Stimulated activated CD8-positive, alpha-beta memory T cell treated with anti-CD3 and anti-CD28 coated beads, Interleukin-15, amount 100 ng/mL, for 4 hours (primary cell): ENCODE measurements at places on chromosomes 7 and 10.
A peak's percentile ranks its signal among the peaks of the same experiment; 100 is the strongest.

- no peak for DNase-seq
These were observed 309.5 kb upstream of the TEX47 start for GRCh38 chr7:89104748-89105685.

DNA sequence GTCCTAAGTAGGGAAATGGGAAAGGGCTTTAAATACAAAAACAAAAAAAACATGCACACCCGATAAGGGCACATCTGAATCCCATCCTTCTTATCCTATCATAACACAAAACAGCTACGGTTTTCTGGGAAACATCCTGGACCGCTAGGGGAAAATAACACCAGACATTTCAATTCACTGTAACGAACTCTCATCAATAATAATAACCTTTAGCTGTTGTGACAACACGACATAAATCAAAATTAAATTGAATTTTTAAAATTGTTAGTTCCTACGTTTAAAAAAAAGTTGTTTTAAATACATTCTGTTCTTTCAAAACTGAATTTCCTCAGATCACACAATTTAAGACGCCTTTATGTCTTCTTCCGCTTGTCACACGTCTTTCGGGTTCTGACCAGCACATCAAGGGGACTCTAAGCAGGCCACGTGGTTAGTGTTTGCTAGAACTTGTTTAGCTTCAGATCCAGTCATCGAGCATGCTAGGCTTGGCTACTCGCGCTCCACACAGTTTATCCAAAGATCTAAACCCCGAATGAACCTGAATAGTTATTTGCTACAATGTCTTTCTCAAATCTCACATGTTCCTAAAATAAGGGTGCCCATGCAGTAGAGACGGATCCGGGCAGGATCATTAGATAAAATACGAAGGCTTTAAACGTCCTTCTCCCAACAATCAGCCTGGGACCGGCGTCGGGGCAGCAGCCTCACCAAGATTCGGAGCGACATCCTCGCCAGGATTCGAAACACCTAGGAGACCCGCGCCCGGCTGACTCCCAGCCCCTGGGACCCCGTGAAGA, 839 bp downstream of the IKZF5 start:
- no peak for DNase-seq

GRCh38 chr10:122550427-122550826, 10.1 kb upstream of the DMBT1 start:
- DNase-seq, result no peak

- no peak for DNase-seq
These were observed 28.6 kb downstream of the MRPL32 start for GRCh38 chr7:42960762-42961161.

DNA sequence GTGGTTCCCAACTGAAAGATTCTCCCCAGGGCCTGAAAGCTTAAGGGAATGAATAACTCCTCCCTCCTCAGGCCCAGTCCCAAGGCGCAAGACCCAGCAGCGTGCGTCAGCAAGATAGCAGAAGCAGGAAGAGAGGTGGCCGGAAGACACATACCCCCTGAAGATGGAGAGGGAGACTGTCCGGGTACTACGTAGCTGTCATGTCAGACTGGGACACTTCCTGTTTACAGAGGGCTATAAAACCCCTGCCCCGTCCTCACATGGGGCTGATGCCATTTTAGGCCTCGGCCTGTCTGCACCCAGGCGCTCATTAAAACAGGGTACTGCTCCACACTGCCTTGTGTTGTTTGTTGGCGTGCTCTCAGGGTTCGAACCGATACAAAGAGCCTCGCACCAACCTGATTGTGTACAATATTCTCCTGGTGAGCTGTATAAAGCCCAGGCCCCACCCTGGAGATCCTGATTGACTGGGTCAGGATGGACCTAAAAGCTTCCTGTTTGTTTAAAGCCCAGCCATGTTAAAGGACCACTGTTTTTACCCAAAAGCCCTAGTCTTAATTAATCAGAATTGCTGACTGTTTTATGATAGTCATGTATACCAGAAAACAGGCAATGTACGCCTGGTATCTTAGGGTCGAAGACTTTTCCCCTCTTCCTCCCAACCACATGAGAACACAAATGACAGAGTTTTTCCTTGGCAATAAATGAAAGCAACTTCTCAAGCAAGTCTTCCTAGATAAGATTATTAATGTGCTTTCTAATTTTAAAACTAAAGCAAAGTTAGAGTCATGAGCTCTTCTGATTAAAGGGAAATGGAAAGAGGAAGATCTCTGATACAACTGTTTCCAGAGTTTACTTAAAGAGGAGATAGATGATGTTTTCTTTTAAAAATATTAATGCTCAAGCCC, 251.5 kb downstream of the DOCK4 start:
- no peak for DNase-seq

DNA sequence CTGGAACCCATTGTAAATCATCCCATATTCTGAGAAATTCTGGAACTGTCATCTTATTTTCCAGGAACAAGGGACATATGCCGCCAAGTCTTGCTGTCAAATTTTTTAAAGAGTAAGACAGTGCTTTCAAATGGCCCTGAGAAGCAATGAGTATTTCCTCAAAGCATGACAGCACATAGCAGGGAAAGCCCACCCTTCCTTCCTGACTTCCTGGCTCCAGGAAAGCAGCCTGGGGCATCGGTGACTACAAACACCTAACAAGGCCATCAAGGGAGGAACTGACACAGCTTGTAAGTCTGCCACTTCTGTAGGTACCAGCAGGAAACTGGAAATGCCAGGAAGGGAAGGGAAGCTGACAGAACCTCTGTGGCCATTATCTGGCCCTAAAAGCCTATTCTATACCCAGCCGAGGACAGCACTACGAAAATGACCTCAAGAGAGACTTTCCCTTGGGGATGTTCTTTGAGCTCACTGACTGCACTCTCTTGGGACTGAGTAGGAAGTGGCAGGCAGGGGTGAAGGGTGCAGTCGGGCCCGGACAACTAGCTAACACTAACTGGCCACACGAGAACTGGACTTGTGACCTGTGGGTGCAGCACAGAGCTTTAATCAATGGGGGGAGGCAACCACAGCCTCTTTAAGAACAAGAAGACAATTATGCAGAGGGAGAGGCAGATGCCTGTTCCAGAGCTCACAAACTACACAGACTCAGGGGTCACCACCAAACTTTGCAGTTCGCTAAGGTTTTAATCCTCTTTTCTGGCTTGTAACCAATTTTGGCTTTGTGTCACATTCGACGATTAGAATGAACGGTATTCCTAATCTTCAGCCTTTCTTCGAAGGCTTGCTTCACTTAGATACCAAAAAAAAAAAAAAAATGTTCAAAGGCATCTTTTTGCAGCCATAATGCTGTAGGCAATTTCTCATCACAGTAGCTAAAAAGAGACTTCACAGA, 52.0 kb downstream of the GRB10 start:
- no peak for DNase-seq

GRCh38 chr7:43431020-43431595, 151.8 kb upstream of the STK17A start:
- DNase-seq, result no peak

- no peak for DNase-seq
These were observed 266.7 kb upstream of the INHBA start for GRCh38 chr7:41969561-41970105.

DNA sequence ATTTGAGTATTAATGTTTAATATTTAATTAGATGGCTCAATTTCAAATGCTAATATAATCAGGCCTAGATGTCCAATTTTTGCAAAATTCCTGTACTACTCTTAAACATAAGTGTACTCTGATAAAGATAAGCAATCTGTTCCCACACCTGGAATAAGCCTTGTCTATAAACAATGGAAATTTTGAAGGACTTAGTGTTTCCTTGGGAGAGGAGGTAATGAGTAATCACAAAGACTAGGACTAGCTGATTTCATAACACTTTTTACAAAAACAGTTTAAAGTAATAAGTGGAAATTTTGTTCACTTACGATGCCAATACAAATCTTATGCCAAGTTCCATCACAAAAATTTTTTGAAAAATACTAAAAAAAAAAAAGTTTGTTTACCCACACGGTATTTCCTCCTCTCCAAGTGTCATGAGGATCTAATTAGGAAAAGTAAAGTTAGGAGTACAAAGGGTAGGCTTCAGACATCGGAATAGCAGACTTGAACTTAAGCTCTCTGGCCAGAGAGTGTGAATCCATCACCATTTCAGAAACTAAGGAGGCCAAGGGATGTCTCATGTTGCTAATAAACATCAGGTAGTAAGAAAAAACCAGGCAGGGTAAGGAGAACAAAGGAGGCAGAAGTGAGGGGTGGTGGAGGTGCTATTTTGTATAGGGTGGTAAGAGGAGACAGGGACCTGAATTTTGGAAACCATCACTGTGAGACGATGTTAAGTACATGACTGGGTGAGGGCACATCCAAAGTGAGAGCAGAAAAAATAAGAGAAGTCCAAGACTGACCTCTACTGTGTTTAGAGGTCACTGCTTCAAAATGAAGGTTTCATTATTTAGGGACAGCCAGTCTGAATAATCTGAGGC, 61.3 kb downstream of the RAPGEF5 start:
- no peak for DNase-seq

- peak; percentile 1 for DNase-seq
These were observed 20.8 kb upstream of the HYAL4 start for GRCh38 chr7:123823898-123824753.

DNA sequence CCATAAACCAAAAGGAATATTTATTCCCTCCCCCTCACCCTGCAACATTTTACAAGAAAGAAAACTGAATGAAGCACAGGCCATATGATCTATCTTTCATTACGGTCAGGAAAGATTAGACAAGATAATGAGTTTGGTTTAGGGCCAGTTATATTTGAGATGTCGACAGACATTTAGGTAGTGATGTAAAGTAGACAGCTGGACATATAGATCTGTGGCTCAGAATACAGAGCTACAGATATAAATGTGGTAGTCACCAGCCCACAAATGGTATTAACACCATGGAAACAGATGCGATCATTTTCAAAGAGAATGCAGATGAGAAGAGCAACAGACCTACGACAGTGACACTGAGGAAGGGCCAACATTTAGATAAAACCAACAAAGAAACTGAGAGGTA, 142.5 kb downstream of the SRPK2 start:
- DNase-seq, result no peak

GRCh38 chr10:24887855-24888231, 64.6 kb downstream of the PRTFDC1 start:
- DNase-seq, result no peak

- no peak for DNase-seq
These were observed 102.1 kb upstream of the MGMT start for GRCh38 chr10:129364949-129365348.

GRCh38 chr7:38699471-38699870, 68.3 kb upstream of the AMPH start:
- DNase-seq, result no peak

DNA sequence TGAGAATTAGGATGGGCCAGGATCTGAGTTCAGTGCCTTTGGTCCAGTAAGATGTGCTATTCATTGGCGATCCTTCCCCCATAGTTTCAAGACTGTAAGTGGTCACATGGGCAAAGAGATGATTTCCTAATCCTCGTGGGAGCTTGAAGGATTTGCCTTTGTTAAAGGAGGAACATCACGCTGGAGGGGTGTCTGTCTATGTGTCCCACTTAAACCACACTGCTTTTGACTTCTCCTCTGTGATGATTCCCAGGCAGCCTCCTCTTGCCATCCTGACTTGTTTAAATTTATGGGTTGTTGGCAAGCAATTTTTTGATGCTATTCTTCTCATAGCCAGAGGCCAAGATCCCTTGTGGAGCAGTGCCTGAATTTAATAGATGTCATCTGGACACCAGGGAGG, 154.0 kb downstream of the TCF7L2 start:
- DNase-seq, result no peak

DNA sequence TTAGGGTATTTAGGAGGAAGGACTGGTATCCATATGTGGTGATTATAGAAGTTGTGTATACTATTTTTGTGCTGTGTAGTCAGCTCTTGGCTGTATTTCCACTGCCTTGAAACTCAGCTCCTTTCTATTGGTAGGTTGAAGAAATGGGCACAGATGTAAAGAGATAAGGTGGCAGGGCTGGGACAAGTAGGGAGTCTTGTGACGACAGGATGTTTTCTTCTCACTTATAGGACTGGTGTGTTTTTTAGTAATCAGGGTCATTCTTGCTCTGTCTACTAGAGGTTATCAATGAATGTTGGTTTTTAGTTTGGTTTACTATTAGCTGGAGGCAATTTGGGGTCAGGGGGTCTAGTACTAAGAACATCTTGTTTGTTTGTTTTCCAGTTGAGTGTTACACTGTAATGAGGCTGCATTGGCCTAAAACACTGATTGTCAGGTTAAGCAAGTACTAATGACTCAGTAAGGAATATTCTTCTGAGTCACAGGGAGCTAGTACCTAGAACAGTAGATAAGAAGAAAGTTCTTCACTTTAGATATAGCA, 11.8 kb downstream of the UBN2 start:
- DNase-seq, result no peak

GRCh38 chr7:1920266-1920681, 250.2 kb downstream of the ELFN1 start:
- no peak for DNase-seq

- DNase-seq, result no peak
These were observed 145.8 kb downstream of the AUTS2 start for GRCh38 chr7:69744026-69744425.
